Hematopoietic multipotent progenitor cell treated with erythropoietin and hydrocortisone succinate and interleukin-3 and kit ligand, for 4 days (in vitro differentiated cells): ENCODE measurements at places on chromosomes 6 and 20.
A peak's percentile ranks its signal among the peaks of the same experiment; 100 is the strongest.

- DNase-seq, result no peak
Measured at GRCh38 chr20:50551288-50551687, 41.1 kb downstream of the PTPN1 start.

DNA sequence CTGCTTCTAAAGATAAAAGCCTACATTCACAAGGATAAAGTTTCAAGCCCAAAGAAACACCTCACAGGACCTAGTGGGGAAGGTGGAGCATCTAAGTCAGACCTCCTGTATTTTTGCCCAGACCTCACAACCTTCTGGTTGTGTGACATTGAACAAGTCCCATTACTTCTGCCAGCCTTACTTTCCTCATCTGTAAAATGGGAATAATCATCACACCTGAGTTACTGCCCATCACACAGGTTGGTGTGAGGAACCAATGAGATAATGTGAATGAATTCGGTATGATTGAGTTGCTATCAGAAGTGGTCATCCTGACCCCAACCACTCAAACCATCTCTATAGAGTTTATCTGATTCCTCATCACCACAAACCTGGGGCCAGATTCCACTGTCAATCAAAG, 11.1 kb upstream of the SLC22A23 start:
- DNase-seq, result no peak

DNA sequence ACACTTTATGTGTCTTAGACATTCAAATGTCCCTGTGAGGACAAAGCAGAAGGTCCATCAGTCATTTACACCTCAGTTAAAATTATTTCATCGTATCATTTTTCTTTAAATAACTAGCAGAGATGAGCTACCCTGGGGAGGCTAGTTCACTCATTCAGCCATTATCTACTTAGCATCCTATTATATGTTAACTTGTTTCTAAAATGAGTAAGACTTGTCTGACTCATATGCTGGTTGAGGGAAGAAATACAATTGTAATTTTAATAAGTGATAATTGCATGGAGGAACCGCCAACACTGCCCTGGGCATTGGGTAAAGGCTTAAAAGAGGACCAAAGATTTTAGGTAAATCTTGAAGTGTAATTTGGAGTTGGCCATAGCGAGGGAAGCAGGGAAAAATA, 12.4 kb upstream of the PTPRK start:
- DNase-seq, result no peak

DNA sequence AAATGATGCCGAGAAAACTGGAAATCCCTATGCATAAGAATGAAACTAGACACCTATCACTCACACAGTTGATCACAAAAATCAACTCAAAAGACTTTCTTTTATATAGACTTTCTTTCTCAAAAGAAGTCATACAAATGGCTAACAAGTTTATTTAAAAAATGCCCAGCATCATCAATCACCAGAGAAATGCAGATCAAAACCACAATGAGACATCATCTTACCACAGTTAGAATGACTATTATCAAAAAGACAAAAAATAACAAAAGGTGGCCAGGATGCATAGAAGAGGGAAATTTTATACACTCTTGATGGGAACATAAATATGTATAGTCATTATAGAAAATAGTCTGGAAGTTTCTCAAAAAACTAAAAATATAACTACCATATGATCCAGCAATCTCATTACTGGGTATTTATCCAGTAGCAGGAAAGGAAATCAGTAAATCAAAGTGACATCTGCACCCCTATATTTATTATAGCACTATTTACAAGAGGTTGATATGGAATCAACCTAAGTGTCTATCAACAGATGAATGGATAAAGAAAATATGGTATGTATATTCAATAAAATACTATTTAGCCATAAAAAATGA, 3.4 kb upstream of the RNF217 start:
- DNase-seq, result peak; percentile 71

GRCh38 chr6:145547594-145548335, 187.6 kb downstream of the EPM2A start:
- no peak for DNase-seq

- peak; percentile 42 for DNase-seq
Measured at GRCh38 chr6:132005178-132005577, 54.0 kb upstream of the CCN2 start.

DNA sequence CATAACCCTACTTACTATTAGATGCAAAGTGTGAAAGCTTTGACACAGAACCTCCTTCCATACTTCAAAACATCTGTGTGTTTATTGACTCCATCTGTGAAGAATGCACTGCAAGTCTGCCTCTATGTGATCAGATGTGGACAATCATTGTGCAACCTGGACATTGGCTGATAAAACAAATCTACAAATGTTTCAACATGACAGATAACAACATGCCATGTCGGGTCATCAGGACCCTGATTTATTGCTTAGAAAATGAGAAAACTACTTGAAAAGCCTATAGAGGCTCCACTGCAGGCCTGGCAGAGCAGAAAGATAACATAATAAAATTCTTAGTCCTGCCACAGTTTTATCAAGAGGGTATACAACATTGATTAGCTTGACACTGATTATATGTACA, 1286.4 kb downstream of the GRIK2 start:
- DNase-seq, result no peak

DNA sequence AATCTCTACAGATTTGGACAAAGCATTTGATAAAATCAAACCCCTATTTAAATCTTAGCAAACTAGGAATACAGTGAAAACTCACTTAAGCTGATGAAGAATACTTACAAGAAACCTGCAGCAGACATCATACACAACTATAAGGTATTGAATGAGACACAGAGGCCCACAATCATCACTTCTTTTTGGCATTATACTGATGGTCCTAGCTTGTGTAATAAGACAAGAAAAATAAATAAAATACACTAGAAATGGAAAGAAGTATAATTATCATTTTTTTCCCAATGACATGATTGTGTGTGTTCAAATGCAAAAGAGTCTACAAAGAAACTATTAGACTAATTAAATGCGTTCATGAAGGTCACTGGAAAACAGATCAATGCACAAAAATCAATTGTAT, 8.8 kb upstream of the OR2B6 start:
- no peak for DNase-seq

DNA sequence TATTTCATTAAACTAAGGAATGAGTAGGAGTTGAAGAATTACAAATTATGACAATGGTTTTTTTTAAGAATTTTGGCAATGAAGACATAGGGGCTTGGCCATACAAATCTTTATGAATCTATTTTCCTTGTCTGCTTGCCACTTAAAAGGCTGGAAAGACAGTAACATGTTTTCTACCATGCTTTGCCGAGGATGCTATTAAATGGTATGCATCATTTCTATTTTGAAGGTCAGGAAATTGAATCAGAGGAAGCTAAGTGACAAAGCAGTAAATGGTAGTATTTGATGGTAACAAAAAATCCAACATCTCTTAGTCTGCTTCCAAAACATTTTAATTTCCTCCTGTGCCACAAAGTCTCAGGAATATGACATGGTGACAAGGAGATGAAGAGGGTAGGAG, 287.2 kb downstream of the RFPL4B start:
- no peak for DNase-seq

GRCh38 chr6:5455142-5455541, 193.8 kb downstream of the FARS2 start:
- no peak for DNase-seq

DNA sequence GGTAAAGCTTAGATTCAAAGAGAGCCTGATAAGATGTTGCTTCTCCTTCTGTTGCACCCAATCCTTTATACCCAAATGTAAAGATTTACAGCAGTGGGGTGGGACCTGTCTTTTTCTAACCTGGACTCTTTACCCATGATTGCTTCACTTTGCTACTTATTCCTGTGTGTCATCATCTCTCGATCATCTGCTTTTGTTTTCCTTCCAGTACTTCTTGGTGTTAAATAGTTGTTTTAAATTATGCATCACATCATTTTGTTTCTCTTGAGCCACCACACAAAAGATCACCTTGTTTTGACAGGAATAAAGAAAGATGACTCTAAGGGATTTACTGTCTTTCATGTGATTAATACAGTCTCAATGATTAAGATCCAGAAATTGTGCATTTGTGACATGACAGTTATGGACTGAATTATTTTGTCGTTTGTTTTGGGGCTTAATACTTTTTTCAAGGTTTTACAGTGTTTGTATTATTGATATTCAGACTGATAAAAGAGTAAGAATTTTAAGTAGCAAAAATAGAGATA, 123.1 kb downstream of the CDKAL1 start:
- no peak for DNase-seq

GRCh38 chr6:63058601-63059000, 152.7 kb upstream of the FKBP1C start:
- peak; percentile 1 for DNase-seq

- DNase-seq, result no peak
Measured at GRCh38 chr20:10242166-10242565, 23.5 kb downstream of the SNAP25 start.

- no peak for DNase-seq
Measured at GRCh38 chr6:11734861-11735613, 43.6 kb downstream of the ADTRP start.

DNA sequence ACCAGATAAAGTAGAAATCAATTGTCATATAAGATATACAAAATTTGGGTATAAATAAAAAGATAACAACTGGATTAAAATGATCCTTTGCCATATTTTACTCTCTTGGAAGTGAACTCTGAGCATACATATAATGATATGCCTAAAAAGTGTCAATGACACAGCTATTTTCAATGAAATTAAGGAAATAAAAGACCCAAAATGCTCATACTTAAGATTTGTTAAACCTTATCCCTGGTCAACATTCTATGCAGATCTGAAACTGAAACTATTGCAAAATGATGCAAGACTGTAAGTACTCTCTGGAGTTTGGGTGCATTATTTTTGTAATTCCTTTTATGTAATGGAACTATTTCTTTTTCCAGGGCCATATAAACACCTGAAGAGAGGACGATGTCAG, 119.0 kb upstream of the SGK1 start:
- no peak for DNase-seq

DNA sequence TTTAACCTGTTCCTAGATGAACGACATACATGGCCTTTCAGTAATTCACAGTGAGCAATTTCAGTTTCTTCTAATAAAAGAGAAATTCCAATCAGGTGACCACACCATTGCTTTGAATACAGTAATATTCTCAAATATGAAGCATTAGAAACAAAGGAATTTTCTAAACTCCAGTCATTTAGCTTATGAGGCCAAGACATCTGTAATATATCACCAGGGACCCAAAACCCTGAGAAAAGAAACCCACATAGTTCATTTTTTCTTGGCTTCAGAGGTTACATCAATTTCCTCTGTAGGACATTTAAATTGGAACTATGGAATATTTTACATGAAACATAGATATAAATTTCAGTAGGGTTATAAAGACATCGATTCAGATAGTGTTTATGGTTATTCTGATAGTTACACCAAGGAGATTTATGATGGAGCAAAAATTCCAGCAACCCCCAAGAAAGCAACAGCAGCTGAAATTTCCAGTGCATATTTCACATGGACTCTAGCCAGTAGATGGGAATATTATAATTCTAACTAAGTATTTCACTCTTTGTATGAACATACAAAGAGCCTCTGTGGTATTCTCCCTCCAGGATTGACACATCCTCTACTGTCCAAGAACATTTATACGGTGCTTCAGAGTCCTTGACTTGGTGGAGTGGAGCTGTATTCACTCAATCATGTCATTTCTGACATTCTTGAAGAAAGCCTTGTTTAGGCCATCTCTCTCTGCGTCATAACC, 82.9 kb downstream of the ADGRG6 start:
- DNase-seq, result no peak

- no peak for DNase-seq
Measured at GRCh38 chr20:55253781-55254180, 751.5 kb downstream of the CBLN4 start.

DNA sequence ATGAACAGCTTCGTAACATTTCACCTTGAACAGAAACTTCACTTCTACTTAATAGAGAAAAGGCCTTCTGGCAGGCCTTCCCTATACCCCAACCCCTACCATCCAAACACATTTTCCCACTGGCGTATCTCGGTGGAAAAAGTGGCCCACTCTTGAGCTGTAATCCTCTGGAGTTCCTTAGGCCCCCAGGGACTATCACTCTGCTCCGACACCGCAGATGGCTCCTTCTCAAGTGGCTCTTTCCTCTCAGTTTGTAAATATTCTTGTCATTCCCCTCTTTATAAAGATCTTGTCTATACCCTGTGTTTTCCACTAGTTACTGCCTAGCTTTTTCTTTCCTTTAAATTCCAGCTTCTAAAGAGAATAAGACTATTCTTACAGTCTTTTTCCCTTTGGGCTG, 108.7 kb downstream of the MYB start:
- DNase-seq, result no peak

GRCh38 chr6:168212362-168212761, 107.2 kb downstream of the DACT2 start:
- no peak for DNase-seq

DNA sequence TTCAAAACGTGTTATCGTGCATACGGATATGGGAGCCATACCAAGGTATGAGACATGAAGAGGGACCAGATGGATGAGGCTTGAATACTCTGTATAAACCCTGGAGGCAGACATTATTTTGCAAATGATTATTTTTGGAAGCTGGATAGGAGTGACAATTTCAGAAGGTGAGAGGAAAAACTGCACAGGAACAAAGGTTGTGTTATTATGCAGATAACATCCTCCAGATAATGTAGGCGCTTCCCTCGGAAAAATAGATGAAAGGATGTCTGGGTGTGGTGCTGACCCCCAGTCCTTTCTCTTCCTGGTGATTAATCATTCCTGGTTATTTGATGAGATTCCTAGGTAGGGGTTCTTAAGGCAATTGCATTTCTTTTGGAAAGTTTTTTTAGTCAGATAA, 36.4 kb upstream of the CD83 start:
- no peak for DNase-seq

GRCh38 chr6:16129623-16130401, 926 bp downstream of the MYLIP start:
- peak; percentile 41 for DNase-seq

DNA sequence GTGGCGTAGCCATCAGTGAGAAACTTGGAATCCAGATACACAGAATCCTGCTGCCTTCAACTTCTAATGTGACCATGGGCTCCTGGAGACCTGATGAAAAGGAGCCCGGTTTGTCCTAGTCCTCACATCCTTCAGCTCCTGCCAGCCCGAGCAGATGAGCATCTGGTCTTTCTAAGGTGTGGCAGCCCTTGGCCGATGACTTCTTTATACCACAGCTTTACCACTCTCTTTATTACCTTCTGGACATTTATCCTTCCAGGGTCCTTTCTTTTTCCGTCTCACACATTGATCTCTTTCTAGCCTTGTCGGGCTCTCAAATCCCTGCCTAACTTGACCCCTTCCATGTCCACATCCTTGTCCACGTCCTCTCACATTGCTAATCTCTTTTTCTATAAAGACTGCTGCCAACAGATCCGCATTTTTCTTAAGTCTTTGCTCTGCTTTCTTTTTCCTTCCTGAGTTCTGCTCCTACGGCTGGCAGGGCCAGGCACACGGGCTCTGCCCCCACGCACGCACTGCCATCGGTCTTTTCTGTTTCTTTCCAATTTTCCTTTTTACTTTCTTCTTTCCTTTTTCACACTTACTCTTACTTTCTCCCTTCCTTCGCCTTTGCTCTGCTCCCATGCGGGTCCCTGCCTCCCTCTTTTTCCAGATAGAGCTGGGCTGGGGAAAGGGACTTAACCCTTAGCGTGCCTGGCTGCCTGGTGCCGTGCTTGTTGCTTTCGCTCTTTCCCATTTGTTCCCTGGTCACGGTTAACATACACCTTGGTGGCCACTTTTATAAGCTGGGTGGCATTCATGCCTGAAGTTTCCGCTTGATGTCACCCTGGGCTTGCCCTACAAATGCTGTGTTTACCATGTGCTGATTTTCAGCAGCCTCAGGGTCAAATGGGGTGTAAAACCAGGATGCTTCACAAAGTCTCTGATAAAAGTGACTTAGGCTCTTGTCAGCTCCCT, 9.4 kb upstream of the GMPR start:
- no peak for DNase-seq
